ENCODE measurements at places on chromosomes 2 and 18. TPM values are rescaled to one million over a fixed set of nuclear protein-coding genes. Genes with fewer than 3 reads are reported as not detected.

Gene NIFK
- total RNA-seq, result 75.9 TPM

Gene CD8A
- 0.28 TPM for total RNA-seq

Gene IL37
- total RNA-seq, result 1.7 TPM

Gene SH3RF3
- total RNA-seq, result 6.1 TPM

Gene CPO
- not detected for total RNA-seq

Gene GCG
- total RNA-seq, result not detected

Gene RABL2A
- 27.7 TPM for total RNA-seq

Gene TPO
- not detected for total RNA-seq

Gene GAREM2
- total RNA-seq, result 1.7 TPM

Gene WNT6
- 0.33 TPM for total RNA-seq

All from PC-9 (cell line).